ENCODE measurements at places on chromosomes 1 and 21.

GRCh38 chr21:41613533-41613909 lies 105.6 kb upstream of the TMPRSS2 start:
- DNase-seq: no peak

DNA sequence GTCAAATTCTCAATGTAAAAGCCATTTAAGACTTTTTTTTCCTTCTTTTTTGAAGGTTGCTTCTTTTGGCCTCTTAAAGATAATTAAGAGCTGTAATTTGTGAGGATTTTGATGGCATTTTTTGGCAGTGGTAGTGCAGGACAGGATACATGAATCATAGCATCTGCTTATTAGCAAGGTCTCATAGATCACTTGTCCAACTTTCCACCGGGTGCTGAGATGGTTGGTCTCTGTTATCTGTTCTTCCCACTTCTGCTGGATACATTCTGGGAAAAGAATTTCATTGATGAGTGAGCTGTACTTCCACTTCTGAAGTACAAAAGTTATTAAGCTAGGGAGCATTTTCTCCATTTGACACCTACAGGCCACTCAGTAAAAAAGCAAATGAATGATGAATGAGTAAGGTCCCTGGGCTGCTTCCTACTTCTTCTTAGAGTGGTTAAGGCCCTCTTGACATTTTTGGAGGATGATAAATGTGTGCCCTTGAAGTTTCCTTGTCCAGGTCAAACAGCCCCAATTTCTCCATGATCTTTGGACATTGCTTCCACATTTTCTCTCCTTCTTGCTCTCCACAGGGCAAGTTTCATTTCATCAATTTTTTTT lies 100.6 kb downstream of the ROR1 start:
- no peak for DNase-seq

GRCh38 chr21:17742940-17743592 lies 76.1 kb downstream of the C21orf91 start:
- DNase-seq: no peak

GRCh38 chr1:71223641-71224340 lies 143.0 kb upstream of the ZRANB2 start:
- DNase-seq: no peak

DNA sequence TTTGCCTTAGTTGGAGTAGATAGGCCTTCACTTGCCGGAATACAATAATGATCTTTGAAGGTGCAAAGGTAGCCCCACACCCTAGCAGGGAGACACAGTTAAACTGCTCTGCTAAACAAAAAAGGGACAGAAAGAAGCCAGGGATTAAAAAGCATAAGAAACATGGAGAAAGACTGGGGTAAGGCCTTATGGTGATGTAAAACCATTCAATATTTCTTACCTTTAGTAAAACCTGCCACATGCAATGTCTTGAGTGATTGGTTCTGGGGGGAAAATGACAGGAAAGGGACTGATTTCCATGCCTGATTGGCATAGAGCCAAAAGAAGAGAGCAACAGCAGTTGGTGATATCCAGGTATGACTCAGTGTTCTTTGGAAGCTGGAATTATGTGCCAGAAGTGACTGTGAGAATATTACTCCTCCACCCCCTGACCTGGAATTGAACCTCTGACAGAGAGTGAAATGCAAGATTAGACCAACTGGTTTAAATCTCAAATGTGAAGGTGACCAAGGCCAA lies 8.1 kb downstream of the DNASE2B start:
- DNase-seq: no peak

- peak; percentile 88 for DNase-seq
Measured at GRCh38 chr1:43867976-43868740, 65.4 kb upstream of the ARTN start.

GRCh38 chr1:246291127-246291526 lies 216.0 kb downstream of the SMYD3 start:
- DNase-seq: no peak

DNA sequence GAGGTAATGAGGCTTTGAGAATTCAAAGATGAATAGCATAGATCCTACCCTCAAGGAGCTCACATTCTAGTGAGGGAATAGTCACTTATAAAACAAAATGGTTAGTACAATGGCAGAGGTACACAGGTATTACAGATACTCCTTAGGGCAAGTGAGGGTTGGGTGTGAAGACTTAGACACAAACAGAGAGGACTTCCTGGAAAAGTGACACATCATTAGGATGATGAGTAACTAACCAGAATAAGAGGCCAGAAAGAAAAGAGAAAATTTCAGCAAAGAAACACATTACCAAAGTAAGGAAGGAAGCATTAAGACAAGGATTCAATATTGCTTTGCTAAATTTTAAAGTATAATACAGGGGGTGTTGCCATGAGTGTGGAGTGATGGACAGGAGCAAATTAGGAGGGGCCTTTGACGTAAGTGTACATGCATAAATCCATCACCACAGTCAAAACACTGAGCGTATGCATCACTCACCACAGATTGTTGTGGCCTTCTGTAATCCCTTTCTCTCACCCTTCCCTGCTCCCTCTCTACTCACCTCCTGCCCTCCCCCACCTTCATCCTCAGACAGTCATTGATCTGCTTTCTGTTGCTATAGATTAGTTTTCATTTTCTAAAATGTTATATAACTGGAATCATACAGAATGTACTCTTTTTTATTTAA lies 7.9 kb downstream of the CD53 start:
- DNase-seq: peak; percentile 47

GRCh38 chr1:156416993-156417392 lies 48.0 kb downstream of the RHBG start:
- no peak for DNase-seq

DNA sequence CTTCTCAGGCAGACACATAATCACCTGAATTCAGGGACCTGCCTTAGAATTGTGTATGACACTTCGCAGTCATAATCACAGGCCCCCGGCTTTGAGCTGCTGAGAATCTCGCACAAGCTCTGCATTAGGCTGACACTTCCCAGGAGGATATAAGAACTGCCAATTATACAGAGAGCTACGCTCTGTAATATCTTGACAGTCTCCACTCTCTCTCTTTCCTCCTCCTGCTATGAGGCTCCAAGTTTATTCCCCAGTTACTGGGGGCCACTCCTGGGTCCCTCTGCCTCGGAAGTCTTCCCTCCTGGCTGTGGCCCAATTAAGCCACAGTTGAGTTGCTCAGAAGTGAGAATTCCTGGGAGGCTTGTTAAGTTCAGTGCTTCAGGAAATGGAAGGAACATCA lies 42.7 kb downstream of the EBNA1BP2 start:
- DNase-seq: no peak

DNA sequence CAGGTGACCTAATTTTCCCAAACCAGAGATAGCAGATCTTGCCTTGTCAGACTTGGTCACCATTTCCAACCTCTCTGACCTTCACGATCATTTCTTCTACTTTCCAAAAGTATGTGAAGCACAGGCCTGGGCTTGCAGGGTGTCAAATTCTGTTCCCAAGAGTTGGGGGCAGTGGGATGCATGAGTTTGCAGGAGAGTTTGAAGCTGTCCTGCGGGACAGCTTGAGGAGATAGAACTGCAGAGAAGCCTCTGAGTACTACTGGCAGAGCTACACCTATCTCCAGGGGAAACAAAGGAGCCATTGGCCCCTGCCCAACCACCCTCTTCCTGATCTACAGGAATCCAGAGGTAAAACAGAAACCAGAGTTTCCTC lies 11.3 kb downstream of the TXNIP start:
- no peak for DNase-seq

- DNase-seq: no peak
Measured at GRCh38 chr1:2258996-2259395, 30.9 kb downstream of the SKI start.

DNA sequence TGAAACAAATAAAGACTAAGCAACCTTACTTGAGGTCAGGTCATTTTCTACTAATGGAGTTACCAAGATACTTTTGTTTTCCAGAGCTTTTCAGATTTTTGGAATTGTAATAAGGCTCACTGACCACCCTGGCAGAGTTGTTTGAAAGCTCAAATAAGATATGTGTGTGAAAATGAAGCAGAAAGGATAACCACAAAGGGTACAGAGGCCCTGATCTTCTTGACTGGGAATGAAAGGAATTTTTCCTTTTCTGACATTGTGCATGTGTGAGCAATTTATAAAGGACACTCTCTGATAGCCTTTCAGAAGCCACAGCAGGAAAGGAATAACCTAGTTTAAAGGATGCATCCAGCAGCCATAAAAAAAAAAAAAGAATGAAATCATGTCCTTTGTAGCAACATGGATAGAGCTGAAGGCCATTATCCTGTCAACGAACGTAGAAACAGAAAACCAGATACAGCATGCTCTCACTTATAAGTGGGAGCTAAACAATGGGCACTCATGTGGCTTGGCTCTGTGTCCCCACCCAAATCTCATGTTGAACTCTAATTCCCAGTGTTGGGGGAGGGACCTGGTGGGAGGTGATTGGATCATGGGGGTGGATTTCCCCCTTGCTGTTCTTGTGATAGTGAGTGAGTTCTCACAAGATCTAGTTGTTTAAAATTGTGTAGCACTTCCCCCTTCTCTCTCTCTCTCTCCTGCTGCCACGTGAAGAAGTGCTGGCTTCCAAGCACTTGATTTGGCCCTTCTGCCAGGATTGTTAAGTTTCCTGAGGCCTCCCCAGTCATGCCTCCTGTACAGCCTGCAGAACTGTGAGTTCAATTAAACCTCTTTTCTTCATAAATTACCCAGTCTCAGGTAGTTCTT lies 3.1 kb upstream of the SRP9 start:
- DNase-seq: no peak

DNA sequence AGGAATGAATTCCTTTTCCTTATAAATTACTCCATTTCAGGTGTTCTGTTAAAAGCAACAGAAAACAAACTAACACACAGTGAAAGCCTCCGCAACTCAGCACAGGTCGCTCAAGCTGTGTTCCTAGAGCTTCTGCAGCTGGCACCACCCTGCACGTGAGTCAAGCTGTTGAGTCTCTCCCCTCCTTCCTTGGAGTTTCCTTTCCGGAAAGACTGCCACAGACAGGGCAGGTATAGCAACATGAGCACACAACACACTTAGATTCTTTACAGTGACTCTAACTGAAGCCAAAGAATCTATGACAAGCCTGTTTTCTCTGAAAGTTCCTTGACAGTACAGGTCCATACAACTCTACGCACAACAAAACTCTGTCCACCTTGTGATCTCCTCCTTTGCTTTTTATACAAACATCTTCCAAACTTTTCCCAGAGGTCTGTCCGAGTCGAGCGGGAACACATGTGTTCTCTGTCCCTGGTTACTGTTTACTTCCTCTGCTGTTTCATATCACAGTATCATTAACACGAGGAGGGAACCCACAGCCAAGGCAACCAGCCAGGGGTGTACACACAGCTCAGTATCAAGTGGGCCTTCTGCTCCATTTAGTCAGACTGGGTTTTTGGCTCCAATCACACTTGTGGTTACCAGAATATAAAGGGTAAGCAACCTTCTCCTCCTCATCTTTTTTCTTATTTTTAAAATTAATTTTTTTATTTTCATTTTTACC lies 38.7 kb upstream of the DESI2 start:
- DNase-seq: no peak

- no peak for DNase-seq
Measured at GRCh38 chr1:243729956-243730355, 120.1 kb downstream of the AKT3 start.

DNA sequence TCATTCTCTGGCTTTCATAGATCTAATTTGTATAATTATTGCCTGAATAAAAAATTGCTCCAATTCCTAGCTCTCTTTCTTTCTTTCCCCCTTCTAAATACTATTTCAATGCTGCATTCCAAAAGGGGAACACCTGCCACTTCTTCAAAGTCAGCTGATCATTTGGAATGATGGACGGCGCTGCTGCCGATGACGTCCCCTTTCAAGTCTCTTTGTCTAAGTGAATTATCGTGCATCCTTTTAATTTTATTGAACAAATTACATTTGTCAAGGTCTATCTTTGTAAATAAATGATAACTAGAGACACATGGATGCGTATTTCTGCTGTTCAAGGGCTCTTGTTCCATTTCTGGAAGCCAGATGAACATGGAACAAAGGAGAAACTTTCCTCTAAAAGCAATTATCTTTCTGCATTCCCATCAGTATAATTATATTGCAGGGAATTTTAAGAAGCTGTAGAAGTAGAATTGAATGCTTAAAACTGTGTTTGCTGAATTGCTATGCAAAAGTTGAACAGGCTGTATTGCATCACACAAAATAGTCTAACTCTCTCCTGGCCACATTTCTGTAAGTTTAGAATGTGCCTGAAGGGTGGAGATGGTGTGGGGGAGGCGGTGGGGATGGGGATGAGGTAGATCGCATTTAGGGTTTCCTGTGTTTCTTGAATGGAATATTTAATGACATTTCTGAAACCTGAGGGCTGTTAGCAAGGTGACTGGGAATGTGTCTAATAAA lies 191.9 kb upstream of the LMO4 start:
- DNase-seq: no peak

- DNase-seq: peak; percentile 41
Measured at GRCh38 chr1:148315071-148315811, 163.2 kb upstream of the NBPF11 start.

DNA sequence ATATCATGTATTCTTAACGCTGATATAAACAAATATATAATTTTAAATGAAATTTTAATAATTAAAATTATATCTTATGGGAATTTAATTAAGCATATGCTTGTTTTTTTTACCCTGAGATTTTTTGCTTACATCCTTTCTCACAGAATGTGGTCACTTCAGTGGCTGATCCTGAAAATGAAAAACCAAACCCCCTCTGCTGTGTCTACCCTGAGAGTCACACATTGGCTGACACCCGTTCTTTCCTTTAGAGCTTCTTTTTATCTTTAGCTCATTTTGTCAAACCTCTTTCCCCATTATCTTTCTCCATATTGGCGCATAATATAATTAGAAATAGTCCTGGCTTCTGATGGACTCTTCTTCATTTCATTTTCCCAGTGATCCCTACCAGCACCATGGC lies 10.8 kb upstream of the CACYBP start:
- no peak for DNase-seq

- no peak for DNase-seq
Measured at GRCh38 chr21:43808832-43809251, 19.5 kb downstream of the RRP1 start.

GRCh38 chr1:32716312-32717148 lies 14.0 kb upstream of the SYNC start:
- DNase-seq: no peak

DNA sequence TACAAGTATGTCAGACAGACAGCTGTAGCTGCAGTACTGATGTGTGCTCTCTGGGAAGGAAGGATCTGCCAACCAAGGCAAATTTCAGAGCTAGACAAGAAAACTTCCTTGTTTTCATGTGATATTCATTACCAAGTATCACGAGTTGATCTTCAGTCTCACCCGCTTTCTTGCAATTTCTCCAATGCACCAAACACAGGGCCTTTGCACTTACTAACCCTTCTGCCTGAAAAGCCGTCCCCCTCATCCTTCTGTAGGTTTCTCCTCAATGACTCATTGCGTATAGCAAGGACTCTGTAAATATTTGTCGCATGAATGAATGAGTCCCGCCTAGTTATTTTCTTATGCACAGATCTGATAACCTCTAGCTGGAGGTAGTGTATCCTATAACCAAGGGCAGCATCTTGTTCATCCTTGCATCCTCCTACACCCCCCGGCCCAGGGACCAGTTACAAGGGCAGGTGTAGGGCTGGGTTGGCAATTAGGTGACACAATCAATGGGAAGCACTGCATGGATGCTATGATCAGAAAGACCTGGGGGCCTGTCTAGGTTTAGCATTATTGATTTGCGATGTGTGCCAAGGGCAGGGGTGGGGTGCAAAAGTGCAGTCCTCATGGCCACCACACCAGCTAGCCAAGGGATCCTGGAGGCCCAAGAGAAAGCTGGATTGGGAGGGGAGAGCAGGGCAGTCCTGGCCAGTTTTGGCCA lies 51.4 kb upstream of the GPR157 start:
- DNase-seq: peak; percentile 92
